Hypothalamus (tissue), 51 donors: ENCODE measurements at places on chromosomes 6 and 20.

DNA sequence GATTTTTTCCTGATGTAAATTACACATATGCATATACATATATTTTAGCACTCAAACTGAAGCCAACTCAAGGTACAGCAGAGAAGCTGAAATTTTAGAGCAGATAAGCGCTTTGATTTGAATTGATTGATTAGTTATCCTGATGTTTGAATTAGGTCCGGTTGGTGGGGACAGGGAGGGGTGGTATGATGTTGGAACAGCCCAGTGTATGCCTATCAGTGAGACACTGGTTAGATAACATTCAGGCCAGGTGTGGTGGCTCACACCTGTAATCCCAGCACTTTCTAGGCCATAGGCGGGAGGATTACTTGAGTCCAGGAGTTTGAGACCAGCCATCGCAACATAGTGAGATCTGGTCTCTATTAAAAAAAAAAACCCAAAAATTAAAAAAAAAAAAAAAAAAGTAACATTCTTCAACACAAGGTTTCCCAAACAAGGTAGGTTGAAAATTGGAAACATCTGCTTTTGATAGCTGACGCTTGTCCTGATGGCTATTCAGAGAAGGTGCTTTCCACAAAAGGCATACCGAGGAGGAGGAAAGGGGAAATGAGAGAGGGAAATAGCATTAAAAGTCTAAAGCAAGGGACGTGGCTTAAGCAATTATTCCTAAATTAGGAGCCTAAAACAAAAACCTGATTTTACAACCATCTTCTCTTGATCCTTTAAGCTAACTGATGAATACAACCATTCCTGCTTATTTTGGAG is 288.4 kb upstream of the JARID2 start:
- no peak for DNase-seq

GRCh38 chr20:58930496-58930895 is 50.6 kb upstream of the NELFCD start:
- no peak for DNase-seq

DNA sequence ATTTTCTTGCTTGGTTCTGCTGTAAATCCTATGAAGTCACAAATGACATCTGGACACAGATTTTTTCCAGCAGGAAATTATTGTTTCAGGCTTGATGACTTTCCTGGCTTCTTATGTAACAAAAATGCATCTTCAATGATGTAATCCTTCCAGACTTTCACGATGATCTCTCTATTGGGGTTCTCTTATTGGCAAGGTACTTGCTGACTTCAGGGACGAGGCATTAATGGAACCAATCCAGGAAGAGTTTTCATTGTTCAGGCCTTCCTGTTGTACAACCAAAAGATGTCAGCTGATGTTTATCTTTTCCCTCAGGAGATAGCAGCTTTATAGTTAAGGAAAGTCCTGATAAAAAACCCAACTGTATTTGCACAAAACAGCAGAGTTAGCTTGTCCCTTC is 118.5 kb upstream of the MMS22L start:
- DNase-seq, result no peak

DNA sequence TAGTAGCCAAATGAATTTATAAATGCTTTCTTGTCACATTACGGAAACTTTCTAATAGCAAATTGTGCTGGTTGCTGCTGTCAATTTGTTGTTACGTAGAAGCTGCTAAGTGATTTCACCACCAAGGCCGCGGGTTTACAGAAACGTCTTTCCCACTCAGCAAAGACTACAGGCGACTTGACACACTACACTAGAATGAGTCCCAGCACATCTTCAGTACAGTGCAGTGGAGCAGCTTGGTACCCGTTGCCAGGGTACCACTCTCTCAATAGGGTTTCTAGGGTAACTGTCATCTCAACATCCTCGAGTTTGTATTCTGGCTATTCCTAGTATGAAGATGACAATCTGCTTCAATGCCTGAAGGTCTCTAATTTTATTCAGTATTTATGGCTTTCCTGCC is 22.7 kb upstream of the ZDHHC14 start:
- no peak for DNase-seq

DNA sequence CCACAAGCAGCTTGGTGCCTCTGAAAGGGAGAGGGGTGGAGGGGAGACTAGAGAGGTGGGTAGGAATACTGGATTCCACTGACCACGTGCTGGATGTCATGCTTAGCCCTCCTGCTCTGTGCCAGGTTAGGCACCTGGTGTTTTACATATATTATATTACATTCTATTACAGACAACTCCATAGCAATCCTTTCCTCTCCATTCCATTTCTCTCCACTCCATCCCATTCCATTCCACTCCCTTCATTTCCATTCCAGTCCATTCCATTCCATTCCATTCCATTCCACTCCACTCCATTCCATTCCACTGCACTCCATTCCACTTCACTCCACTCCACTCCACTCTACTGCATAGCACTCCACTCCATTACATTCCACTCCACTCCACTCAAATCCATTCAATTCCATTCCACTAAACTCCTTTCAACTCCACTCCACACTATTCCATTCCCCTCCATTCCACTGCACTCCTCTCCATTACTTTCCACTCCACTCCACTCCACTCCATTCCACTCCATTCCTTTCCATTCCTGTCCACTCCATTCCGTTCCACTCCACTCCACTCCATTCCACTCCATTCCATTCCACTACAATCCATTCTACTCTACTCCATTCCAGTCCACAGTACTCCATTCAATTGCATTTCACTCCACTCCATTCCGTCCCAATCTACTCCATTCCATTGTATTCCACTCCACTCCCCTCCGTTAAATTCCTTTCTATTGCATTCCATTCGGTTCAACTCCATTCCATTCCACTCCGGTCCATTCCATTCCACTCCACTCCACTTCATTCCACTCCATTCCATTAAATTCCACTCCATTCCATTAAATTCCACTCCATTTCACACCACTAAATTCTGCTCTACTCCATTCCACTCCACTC is 27.2 kb upstream of the DEFB125 start:
- DNase-seq, result no peak

DNA sequence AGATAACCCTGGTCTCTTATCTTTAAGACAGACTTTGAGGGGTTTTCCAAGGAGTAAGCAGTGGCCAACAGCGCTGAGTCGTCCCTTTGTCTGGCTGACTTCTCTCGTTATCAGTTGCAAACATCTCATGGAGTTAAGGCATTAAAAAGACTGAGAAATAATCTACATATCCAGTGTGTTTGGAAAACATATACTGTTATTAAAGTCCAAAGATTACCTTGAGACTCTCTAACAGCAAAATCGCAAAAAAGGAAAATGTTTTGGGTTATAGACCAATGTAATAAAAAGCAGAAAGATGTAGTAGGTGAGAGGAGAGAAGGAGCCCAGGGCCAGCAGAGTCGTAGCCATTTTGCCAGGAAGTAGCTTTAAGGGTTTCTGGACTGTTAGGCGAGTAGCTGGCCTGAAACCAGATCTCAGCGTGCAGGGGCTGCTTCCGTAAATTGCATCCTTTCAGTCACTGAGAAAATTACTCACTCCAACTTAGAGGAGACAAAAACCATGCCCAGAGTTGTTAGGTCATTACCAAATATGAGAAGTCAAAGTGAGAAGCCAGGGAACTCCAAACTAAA is 24.6 kb downstream of the MYLK4 start:
- DNase-seq, result no peak

DNA sequence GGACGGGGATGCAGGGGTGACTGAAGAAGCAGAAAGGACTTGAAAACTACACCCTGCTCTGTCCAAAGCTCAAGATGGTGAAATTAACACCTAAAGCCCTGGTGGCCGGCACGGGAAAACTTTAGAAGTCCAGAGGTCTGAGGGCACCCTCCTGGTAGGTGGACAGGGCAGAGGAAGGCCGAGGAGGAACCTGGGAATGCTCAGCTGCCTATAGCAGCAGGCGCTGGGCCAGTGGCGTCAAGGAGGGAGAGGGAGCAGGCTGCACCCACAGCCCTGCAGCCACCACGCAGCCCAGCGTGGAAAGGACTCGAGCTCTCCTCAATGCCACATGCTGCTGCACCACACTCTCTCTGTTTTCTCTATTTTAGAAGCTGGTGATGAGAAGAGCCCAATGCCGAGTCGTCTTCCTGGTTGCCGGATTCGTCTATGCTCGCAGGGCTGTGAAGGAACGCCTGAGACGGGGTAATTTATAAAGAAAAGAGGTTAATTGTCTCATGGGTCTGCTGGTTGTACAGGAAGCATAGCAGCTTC is 248.3 kb upstream of the AFDN start:
- DNase-seq, result no peak

DNA sequence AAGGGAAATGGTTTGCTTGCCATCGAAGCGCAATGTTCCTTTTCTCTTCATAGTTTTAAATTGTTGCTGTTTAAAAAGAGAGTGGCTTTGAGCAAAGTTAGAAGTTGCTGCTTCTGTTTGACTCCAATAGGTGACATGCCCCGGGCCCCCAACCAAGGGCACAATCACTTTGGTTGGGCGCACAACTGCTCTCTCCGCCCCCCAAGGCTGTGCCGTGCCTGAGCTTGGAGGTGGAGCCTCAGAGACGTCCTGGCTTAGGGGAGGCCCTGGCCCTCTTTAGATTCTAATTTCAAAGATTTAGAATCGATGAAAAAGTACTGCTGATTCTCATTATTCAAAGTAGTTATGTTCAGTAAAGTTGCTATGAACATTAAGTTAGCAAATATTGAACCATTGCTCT is 725.9 kb downstream of the COL12A1 start:
- no peak for DNase-seq

GRCh38 chr6:16623731-16624130 is 137.5 kb downstream of the ATXN1 start:
- DNase-seq, result no peak

GRCh38 chr6:113642714-113643406 is 214.3 kb upstream of the MARCKS start:
- DNase-seq, result no peak

DNA sequence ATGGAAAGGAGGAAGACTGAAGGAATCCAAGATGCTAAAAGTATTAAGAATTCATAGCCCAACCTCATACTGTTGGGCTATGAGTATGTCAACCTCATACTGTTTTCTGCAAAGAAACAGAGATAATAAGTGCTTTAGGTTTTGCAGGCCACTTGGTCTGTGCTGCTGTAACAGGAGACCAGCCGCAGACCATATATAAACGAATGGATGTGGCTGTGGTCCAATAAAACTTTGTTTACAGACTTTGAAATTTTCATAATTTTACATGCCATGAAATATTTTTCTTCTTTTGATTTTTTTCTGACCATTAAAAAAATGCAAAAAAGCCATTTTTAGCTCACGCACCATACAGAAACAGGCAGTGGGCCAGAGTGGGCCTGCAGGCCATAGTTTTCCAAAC is 13.7 kb upstream of the THBD start:
- no peak for DNase-seq

- DNase-seq, result no peak
Observed at GRCh38 chr6:7881765-7882500, 28.7 kb downstream of the TXNDC5 start.

DNA sequence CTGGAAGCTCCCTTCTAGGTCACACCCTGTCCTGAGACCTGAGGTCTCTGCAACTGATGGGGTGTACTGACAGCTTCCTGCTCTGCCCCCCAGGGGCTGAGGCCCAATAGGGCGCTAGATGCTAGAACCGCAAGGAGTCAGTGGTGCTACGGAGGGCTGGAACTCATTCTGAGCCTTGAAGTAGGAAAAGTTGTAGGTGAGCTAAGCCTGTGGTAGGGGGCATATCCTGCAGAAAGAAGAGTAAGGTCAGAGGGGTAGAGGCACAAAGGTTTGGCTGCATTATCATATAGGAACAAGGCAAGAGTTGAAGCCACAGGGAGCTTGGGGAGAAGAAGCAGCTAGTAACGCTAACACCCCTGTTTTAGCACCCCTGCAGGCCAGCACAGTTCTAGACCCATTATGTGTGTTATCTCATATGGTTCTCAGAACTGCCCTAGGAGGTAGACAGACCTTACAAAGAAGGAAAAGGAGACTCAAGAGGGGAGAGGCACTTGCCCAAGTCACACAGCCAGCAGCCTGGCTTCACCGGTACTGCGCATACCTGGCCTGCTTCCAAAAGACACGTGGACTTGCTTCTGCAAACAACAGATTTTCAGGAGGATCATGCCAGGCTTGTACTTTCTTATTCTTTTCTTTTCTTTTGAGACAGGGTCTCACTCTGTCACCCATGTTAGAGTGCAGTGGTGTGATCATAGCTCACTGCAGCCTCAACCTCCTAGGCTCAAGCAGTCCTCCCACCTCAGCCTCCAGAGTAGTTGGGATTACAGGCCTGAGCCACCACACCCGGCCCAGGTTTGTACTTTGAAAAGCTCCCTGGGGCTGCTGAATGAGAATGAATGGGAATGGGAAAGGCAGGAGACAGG is 156.1 kb downstream of the MRPL14 start:
- no peak for DNase-seq

DNA sequence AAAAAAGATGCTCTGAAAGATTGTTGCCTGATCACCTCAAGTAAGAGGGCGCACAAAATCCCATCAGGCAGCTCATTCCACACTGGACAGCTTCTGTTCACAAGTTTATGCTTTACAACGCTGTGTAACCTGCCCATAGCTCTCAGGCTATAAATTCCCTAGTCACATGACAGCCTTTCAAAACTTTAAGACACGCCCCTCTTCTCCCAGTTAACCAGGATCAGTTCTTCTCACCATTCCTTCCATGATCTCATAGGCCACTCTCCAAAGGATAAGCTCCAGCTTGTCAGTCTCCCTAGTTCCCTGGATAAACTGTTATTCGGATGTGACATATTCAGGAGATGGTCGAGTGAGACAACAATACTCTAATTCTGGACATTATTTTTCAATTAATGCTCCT is 15.0 kb downstream of the ADNP start:
- DNase-seq, result no peak
